Adrenal gland (tissue), 19 donors: ENCODE measurements at places on chromosomes 6 and 20. TPM values are rescaled to one million over a fixed set of nuclear protein-coding genes. Genes with fewer than 3 reads are reported as not detected.

The RSPH9 gene
- total RNA-seq, result 0.34 TPM

The C6orf118 gene
- not detected for total RNA-seq

The ATP9A gene
- 13.6 TPM for total RNA-seq

The ADGRB3 gene
- total RNA-seq, result 4.1 TPM

The COL12A1 gene
- total RNA-seq, result 106 TPM

The ABT1 gene
- 12.6 TPM for total RNA-seq

The MATN4 gene
- total RNA-seq, result not detected

The PSORS1C2 gene
- not detected for total RNA-seq
